Mesothelial cell of epicardium (in vitro differentiated cells): ENCODE measurements at places on chromosomes 7 and 10.

DNA sequence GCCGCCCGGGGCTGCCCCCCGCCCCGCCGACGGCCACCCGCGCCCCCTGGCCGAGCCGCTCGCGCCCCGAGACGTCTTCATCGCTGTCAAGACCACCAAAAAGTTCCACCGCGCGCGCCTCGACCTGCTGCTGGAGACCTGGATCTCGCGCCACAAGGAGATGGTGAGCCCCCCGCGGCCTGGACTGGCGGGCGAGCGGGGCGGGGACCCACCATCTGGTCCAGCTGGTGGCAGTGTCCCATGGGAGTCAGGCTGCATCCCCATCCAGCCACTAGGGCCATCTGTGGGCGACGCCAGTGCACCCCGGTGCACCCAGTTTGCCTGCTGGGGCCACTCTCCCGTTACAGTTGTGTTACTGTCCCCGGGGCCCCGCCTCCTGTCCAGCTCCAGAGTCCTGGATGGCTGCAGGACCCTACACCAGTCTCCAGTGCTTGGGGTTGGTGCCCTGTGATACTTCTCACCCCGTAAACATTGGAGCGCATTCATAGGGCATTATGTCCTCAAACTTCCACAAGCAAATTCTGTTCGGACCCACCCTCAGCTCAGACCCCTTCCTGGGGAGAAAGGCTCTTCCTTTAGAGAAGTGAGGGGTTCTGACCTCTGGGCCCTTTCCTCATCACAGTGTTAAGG is 672 bp downstream of the LFNG start:
- DNase-seq = no peak

DNA sequence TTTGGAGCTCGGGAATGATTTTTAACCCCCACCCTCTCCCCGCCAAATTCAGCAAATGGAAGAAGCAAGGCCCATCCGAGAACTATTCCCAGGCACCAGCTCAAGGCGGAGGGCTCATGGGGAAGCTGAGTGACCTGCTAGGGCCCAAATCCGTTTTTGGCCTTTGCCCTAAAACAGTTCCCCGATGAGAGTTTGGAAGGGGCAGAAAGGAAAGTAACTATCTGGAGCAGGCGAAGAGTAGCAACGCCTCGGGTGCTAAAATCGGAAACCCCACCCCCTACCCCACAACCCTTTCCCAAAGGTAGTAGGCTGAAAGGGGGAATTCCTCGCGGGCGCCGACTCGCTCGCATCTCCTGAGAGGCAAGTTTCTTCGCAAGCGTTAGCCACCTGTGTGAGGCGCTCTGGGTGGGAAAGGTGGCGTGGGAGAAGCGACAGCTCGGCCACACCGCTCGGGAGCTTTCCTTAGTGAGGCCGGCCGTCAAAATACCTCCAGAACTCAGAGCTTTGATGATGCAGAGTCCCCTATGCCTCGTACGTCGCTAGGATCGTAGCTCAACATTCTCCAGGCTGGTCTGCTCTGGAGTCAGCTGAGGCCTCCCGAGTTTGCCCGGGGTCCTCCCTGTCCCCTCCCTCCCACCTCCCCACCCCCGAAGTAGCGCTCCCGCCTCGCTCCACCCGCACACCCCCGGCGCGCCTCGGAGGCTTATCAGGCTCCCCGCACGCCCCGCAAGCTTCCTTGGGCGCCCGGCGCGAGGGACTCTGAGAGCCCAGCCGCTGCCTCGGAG is 642 bp upstream of the PRKG1 start:
- DNase-seq = peak; percentile 60

DNA sequence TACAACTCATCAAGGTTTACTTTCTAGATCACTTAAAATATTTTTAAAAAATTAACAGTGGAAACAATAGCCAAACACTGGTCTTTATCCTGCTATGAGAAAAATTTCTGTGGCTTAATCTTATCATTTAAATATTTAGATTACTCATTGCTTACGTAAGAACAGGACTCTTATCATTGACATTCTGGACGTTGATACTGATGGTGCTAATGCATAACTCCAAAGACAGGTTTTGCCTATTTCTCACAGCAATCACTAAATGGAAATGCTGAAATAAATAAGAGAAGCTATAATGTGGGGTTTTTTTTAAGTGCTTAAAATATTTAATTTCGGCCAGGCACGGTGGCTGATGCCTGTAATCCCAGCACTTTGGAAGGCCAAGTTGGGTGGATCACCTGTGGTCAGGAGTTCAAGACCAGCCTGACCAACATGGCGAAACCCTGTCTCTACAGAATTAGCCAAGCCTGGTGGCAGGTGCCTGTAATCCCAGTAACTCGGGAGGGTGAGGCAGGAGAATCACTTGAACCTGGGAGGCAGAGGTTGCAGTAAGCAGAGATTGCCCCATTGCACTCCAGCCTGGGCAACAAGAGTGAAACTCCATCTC is 195.0 kb downstream of the HGF start:
- no peak for DNase-seq

DNA sequence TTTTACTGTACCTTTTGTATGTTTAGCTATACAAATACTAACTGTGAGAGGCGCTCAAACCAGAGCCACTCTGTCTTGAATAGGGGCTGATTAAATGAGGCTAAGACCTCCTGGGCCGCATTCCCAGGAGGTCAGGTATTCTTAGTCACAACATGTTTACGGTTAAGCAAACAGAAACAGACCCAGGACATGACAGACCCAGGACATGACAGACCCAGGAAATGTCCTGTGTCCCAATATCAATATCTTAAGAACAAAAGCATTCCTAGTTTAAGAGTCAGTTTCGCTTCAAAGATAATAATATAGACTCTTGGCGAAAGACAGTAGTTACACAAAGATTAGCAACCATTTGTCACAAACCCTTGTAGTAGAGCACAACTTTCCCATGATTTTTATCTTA is 304.5 kb downstream of the CCSER2 start:
- DNase-seq = no peak

- DNase-seq = no peak
Measured at GRCh38 chr7:8284606-8285005, 22.6 kb upstream of the ICA1 start.

DNA sequence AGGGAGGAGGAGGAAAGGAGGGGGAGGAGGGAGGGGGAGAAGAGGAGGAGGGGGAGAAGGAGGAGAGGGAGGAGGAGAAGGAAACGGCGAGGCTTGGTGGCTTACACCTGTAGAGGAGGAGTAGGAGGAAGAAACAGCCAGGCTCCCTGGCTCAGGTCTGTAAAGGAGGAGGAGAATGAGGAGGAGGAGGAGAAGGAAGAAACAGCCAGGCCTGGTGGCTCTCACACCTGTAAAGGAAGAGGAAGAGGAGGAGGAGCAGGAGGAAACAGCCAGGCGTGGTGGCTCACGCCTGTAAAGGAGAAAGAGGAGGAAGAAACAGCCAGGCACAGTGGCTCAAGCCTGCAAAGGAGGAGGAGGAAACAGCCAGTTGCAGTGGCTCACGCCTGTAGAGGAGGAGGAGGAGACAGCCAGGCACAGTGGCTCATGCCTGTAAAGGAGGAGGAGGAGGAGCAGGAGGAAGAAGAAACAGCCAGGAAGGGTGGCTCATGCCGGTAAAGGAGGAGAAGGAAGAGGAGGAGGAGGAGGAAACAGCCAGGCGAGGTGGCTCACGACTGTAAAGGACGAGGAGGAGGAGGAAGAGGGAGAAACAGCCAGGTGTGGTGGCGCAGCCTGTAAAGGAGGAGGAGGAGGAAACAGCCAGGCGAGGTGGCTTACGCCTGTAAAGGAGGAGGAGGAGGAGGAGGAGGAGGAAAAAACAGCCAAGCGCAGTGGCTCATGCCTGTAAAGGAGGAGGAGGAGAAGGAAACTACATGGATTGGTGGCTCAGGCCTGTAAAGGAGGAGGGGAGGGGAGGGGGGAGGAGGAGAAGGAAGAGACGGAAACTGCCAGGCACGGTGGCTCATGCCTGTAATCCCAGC is 14.9 kb upstream of the CRCP start:
- DNase-seq = peak; percentile 47
